ENCODE measurements at places on chromosomes 2 and 18. TPM values are rescaled to one million over a fixed set of nuclear protein-coding genes. Genes with fewer than 3 reads are reported as not detected.

The GKN1 gene
- not detected for polyA plus RNA-seq

The TNFRSF11A gene
- 7.5 TPM for polyA plus RNA-seq

The ZBTB7C gene
- polyA plus RNA-seq: not detected

GRCh38 chr18:58776084-58776483 lies 88.6 kb upstream of the ZNF532 start:
- no peak overlapping the region for H3K4me3 ChIP-seq
- no peak overlapping the region for H3K27ac ChIP-seq
- peaks cover 7% of the 10 kb centered on the region for H3K27me3 ChIP-seq
- H3K4me1 ChIP-seq: no peaks in the 10 kb centered on the region
- no peak for DNase-seq
- no peaks in the 10 kb centered on the region for H3K36me3 ChIP-seq

DNA sequence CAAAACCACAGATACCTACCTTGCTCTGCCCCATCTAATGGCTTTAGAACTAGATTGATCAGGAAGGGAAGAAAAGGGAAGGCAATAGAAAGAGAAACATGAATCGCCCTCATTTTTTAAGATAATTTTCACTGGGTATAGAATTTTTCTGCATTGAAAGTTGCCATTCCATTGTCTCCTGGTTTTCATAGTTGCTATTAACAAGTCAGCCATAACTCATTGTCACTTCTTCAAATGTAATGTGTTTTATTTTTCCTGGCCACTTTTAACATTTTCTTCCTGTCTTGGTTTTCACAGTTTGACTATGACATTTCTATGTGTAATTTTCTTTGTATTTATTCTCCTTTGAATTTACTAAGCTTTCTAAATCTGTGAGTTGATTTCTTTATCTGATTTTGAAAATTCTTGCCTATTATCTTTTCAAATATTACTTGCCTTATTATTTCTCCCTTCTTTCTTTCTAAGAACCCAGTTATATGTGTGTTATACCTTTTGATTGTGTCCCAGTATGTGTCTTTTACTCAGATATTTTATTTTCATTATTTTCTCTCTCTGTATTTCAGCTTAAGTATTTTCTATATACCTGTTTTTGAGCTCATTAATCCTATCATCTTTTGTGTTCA lies 85.5 kb upstream of the GLI2 start:
- no peaks in the 10 kb centered on the region for H3K4me1 ChIP-seq
- H3K36me3 ChIP-seq: no peaks in the 10 kb centered on the region
- no peak overlapping the region for H3K4me3 ChIP-seq
- no peak overlapping the region for H3K27ac ChIP-seq
- DNase-seq: no peak

Measured in endothelial cell of umbilical vein (primary cell).